ENCODE measurements at places on chromosomes 1 and 21.

DNA sequence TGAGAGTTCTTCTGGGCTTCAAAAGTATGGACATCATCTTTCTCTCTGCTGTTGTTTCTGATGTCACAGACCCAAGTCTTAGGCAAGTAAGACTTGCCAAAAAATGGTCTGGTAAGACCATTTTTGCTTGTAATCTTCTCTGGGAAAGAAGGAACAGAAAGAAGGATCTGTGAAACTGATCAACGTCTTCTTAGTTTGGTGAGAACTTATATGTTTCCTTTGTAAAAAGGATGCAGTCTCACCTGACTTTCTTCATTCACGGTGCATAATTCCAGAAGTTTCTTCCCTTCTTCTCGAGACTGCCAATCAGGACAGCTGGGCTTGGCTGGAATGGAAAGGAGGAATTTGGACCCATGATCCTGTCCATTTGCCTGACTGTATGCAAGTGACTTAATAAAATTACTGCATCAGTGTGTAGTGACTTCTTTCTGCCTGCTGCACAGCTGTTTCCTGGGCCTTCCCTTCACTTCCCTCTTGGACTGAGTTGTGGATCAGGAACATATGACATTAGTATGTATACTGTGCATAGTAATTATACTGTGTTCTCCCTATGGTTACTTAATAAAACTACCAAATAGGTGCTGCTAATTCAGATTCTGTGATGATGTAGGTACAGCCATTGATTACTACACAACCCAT, 7.6 kb upstream of the DENND1B start:
- no peak for DNase-seq

DNA sequence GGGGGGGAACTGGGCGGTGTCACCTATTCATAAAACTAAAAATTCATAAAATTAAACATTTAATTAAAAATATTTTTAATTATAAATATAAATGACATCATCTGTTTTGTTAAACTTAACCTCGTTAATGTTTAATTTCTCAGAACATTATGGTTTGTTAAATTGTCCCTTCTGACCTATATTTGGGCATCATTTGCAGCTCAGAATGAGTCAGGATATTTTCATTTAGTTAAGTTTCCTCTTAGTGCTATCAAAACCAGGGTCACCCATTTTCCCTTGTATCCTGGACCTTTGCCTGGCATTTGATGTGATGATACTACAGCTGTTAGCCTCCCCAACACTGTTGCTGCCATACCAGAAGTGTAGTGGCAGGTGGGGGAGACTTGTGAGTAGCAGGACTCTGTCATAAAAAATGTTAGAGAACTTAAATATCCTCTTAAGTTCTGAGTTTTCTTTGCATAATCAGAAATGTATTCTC, 30.3 kb downstream of the TSNAX start:
- no peak for DNase-seq

GRCh38 chr21:17673261-17674020, 60.7 kb upstream of the BTG3 start:
- no peak for DNase-seq

DNA sequence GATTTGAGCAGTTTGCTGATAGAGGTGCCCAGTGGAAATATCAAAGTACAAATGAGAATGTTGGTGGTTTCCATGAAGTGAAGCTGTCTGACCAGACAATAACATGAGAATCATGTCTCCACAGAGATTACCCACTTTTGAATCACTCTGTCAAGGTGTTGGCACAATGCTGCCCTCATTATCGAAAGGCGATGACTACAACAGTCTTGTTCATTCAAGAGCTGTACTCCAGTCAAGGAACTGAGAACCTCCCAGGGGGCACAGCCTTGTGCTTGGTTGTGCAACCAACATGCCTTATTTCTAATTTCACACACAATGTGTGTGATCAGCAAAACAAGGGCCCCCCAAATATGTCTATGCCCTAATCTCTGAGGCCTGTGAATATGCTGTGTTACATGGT, 35.7 kb downstream of the ETS2 start:
- DNase-seq, result no peak

GRCh38 chr1:6010554-6010953, 18.3 kb upstream of the NPHP4 start:
- DNase-seq, result no peak

DNA sequence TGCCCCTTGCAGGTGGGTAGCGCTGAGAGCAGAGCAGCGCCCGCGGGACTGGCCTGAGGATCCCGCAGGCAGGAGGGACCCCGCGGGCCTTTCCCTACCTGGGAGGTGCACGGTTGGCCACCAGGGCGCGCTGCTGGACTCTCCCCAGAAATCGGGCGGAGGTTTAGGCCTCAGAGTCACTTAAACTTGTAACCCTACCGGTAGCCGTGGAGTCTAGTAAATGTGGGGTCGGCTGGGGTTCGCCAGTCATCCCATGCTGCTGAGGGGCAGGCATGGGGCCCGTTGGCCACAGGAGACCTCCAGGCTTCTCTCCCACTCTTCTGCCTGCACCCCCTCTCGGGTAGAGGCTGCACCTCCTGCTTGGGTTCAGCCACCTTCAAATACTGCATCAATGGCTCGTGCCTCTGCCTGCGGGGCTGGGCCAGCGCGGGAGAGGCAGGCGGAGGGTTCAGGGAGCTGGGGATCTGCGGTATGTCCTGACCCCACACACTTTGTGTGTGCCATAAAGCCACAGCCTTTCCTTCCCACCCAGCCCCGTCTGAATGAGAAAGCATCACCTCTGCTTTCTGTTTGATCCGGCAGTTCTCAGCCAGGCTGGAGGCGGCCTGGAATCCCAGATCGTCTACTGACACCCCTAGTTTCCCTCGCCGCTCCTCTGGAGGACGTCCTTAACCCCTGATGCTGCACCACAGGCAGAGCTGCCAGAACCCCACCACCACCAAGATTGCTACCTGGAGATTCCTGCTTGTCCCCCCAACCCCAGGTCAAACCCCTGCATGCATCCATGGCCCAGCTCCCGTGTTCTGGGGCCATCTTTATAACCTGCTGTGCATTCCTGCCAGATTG, 12.3 kb upstream of the GSTM4 start:
- DNase-seq, result peak; percentile 25

DNA sequence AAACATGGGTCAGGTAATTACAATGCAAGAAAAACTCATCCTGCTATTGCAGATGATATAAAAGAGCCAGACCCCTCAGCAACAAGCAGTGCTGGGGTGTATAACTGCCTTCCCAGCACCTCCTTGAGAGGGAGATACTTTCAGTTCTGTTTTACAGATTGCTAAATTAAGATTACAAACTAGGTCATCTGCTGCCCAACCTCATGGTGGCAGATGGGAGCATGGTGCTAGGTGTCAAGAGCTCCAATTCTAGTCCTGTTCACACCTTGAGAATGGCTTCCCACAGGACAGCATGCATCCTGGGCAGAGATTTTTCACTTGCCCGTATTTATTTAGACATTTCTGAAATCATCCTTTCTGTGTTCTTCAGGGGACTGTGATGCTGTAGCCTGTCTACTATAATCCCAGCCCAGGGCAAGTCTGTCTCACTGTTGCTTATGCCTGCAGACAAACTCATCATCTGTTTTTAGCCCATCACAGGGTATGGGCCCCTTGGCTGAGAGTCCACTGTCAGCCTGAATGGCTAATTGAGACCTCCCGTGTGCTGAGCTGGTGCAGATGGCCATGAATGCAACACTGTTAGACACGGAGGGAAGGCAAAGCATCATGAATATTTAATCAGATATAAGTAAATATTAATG, 40.2 kb upstream of the PBX1 start:
- DNase-seq, result peak; percentile 5

DNA sequence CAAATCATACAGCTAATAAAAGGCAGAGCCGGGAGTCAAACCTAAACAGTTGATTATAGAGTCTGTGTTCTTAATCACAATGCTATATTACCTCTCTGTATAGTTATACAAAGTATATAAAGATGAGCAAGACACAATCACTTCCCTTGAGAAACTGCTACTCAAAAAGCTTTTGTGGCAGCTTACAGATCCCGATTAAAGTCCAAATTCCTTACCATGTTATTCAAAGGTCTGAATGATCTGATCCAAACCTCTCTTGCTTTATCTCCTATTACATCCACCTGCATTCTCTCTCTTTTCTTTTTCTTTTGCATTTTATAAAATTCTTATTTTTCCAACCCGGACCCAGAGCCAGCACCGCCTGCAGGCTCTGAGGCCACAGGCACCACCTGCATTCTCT, 57.0 kb upstream of the MUTYH start:
- DNase-seq, result no peak

GRCh38 chr1:164310166-164310565, 248.8 kb upstream of the PBX1 start:
- DNase-seq, result no peak

GRCh38 chr1:165212229-165212628, 144.3 kb downstream of the LMX1A start:
- DNase-seq, result no peak

GRCh38 chr1:3551711-3552110, 59.6 kb downstream of the MEGF6 start:
- DNase-seq, result no peak

DNA sequence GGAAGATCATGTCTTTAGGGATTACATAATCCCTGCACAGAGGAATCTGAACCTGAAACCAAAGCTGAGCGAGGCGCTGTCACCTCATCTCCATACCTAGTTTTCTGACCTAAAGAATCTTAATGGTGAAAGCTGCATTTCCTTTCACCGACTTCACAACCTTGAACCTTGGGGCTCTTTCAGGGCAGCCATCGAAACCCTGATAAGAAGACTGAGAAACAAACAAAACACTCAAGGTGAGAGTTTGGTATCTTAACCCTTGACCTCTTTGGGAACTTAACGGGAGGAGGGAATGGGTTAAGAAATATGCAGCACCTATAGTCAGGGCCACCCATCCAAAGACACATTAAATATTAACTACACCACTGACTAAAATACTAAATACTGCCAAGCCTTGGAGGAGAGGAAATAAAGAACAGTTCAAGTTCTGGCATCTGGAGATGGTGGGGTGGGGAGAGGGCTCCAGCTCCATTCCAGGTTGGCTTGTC, 2.0 kb downstream of the C1orf116 start:
- DNase-seq, result no peak

DNA sequence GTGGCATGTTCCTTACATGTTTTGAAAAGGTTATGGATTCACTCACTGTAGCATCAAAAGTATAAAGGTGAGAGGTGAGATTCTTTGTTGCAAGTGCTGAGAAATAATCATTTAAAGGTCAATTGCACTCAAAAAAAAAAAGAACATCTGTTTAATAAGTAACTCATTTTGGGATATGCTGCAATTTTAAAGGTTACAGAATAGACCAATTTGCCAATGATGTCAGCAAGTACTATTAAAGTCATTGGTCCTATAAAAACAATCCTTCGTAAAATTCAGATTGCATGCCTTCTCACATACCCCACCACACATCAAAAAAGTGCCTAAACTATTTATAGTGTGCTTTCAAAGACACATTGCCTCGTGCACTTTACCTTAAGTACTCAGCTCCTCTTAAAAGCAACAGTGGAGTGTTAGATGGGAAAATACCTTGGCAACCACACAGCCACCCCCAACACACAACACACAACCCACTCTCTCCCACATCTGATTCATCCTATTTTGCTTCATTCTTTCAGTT, 218.2 kb upstream of the ADGRL2 start:
- DNase-seq, result no peak

DNA sequence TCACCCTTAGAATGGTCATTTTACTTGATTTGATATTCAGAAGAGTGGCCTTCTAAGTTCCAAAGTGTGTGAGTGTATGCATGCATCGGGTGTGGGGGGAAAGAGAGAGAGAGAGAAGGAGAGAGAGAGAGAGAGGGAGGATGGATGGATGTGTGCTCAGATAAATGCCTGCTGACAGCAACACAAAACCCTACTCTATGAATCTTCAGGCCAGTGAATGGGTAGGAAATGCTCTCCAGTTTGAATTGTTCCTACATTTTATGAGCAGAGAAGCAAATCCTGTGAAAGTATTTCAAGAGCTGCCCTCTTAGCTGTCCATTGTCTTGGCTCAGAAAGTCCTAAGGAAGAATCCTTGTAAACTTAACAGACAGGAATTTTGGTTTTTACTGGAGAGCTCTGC, 7.4 kb downstream of the JAM2 start:
- no peak for DNase-seq

GRCh38 chr1:194952171-194952570, 1656.1 kb downstream of the KCNT2 start:
- no peak for DNase-seq

DNA sequence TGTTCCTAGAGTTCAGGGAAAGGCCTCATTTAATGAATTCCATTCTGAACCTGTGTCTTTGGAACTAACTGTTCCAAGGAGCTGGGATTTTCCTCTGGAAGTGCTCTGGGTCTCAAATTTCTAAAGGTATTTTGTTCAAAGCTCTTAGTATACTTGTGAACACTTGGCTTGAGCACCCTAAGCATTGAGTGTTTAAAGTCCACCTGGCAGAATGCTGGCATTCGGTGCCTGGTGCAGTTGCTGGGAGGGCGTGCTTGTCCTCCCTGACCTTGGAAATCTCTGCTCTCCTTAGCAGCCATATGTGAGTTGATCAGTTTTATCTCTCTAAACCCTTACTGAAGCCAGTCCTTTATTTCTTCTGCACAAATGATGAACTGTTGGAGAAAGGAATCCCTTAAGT, 3.0 kb downstream of the MTARC2 start:
- DNase-seq, result no peak

DNA sequence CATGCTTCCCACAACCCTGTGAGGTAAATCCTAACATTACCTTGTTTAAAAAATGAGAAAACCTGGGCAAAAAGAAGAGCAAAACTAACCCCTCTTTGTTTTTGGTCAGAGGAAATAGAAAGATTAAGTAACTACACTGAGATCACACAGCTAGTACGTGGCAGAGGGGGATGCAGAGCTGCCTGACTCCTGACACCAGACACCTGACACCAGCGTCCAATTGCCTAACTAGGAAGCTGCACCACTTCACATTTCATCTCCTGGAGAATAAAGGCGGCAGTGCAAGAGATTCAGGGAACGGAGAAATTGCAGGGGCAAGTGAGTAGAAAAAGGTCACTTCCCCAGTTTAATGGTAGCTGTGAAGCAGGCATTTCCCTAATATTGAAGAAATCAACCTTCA, 229.3 kb upstream of the PTBP2 start:
- DNase-seq, result no peak

DNA sequence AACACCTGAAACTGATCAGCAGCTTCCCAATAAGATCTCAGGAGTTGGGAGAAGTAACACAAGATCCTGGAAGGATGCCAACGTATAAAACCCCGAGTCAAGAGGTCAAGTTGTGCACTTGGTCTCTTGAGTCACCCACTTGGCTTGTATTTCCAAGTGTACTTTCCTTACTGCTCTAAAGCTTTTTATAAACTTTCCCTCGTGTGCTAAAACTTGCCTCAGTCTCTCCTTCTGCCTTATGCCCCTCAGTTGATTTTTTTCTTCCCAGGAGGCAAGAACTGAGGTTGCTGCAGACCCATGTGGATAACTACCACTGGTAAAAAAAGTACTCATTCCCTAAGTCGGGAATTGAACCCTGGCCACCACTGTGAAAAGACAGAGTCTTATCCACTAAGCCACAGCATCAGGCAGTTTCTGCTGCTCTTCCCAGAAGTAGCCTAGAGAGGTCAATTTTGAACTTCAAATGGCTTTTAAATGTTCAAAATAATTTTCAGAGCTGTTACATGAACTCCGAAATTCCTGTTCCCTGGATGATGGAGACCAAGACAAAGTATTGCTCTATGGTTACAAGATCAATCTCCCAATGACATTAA, 28.9 kb downstream of the ITLN2 start:
- DNase-seq, result no peak

Measured in nucleus accumbens (tissue), 56 donors.